ENCODE measurements at places on chromosomes 13 and 19.
A peak's percentile ranks its signal among the peaks of the same experiment; 100 is the strongest.

DNA sequence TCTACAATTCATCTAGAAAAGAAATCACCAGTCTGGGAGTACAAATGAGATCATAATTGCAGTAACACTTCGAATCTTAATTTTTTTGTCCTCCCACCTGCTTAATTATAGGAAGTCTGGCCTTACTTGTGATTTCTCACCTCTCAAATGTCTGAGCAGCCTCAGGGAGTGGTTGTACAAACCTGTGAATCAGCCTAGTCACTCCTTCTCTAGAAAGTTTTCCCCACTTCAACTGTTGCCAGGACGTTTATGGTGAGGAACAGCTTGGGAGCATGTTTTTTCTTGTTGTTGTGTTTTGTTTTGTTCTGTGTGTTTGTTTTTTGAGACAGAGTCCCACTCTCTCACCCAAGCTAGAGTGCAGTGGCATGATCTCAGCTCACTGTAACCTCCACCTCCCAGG, 50.3 kb upstream of the CLDN10 start:
- no peak for DNase-seq

DNA sequence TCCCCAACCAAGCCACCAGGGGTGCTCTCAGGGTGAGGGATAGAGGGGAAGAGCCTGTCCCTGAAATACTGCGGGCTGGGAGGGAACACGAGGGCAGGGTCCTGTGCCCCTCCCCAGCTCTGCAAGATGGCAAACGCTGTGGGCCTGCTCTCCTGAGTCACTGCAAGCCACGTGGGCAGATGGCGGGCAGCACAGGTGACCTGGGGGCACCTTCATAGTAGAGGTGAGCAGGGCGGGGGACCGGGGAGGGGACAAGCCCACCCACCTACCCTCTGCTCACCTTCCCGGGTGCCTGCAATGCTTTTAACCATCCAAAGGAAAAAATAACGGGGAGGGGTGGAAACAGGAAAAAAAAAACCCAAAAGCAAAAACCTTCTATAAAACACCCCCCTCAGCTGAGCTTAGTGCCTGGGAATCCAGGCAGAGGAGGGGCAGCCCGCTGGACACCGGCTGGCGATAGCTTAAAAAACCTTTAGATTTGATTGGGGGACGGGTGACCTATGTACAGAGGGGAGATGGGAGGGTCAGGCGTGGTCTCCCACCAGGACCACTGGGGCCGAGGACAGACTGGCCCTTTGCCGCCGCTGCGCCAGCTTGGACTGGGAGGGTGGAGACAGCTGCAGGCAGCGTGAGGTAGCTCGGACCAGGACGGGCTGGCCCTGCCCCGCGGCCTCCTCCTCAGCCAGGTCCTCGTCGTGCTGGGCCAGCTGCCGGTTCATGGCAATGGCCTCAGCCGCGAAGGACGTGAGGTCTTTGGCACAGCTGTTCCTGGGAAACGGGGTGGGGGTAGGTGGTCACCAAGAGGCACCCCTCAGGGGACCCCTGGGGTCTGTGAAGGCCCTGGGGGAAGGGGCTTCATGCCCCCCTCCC, 11.7 kb downstream of the MKNK2 start:
- no peak for DNase-seq

GRCh38 chr19:13995878-13996765, 10.0 kb downstream of the RFX1 start:
- no peak for DNase-seq

DNA sequence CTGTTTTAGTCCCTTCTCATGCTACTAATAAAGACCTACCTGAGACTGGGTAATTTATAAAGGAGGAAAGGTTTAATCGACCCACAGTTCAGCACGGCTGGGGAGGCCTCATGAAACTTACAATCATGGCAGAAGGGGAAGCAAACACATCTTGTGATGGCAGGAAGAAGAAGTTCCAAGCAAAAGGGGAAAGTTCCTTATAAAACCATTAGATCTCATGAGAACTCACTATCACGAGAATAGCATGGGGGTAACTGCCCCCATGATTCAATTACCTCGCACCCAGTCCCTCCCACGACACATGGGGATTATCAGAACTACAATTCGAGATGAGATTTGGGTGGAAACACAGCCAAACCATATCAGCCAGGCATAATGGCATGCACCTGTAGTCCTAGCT, 13.0 kb upstream of the STRN4 start:
- DNase-seq, result no peak

GRCh38 chr19:31427857-31428256, 78.6 kb upstream of the TSHZ3 start:
- no peak for DNase-seq

DNA sequence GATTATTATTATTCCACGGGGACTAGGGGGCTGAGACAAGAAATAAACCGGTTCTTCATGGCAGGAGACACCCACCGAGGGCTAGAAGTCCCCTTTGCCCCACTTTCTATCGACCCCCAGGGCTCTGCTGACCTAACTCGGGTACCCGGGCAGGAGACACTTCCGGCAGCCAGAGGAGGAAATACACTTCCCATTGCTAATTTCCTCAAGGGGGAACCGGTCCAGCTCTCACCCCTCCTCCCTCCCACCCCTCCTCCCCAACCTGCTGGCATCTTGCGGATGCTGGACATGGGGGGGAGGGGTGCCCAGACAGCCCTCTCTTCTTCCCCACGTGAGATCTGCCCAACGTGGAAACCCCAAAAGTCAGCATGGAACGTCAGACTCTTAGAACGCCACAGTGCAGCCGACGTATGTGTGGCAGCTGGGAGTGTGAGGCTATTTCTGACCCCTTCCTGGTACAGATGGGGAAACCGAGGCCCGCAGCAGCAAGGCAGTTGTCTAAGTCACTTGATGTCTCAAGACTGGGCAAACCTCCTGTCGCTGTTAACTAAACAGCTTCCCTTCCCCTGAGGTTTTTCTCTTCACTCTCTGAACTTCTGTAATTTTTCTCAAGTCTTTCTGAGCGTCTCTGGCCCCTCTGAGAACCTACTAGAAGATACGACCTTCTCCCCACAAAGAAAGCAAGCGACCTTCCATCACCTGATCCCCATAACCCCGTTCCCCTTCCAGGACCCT, 3.6 kb downstream of the GPR4 start:
- peak; percentile 56 for DNase-seq

GRCh38 chr13:76903544-76904162, 17.4 kb upstream of the KCTD12 start:
- DNase-seq, result peak; percentile 82

- no peak for DNase-seq
Measured at GRCh38 chr19:12715929-12716328, 7.8 kb downstream of the TNPO2 start.

DNA sequence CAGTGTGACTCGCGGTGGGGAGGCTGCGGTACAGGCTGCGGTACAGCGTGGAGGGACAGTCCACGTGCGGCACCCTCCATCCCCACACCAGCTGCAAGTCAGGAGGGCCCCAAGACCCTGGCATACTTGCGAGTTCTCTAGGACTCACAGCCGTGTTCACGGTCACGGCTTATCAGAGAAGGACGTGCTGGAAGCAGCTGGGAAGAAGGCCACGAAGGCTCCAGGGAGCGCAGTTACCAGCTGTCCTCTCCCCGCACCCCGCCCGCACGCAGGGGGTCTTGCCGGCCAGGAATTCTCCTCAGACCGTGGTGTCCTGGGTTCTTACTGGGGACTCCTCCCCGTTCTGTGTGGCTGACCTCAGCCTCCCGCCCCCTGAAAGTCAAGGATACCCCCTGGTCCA, 6.2 kb downstream of the ZNF444 start:
- no peak for DNase-seq

- no peak for DNase-seq
Measured at GRCh38 chr19:42487798-42488178, 40.5 kb downstream of the CEACAM1 start.

- no peak for DNase-seq
Measured at GRCh38 chr13:86900906-86901305, 770.3 kb upstream of the SLITRK5 start.

- DNase-seq, result peak; percentile 47
Measured at GRCh38 chr19:33290956-33291622, 11.2 kb downstream of the CEBPA start.

- no peak for DNase-seq
Measured at GRCh38 chr13:55963934-55964333, 1176.8 kb upstream of the PRR20A start.

DNA sequence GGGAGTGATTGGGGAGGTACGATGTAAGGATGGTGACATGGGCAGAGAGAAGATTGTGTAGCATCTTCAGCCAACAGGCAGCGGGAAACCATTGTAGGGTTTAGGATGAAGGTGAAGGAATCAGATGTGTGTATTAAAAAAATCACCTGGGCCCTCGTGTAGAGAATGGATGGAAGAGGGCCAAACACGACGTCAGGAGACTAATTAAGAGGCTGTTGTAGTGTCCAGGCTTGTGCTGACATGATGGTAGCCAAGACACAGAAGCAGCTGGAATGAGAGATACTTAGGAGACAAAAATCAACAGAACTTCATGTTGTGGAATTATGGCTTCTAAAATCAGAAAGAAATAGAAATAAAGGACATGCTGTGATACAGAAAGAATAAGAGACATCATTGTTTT, 41.2 kb upstream of the ARGLU1 start:
- DNase-seq, result no peak

DNA sequence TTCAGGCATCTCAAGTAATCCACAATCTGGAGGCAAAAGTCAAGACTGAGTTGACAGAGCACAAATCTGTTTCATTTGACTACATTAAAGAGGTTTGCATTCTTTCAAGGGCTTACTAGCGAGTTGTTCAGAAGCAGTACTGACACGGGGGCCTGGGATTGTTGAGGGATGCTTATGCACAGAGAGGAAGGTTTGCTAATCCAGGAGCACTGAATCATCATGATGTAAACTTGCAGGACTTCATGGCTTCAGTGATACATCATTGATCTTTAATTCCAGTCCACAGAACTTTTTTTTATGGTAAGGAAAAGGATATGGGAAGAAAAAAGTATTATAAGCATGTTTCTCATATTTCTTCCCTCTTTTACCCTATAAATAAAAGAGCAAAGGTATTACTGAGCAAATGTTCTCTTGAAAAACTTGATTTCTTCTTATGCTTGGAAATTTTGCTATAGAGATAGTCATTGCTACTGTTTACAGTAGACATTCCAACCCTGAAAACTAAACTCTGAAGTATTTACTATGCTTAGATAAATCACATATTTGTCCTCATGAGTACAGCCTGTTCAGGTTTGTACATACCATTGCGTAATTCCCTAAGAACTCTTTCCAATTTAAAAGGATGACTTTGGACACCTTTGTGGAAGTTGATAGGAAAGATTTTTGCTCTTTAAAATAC, 65.8 kb upstream of the KPNA3 start:
- peak; percentile 99 for DNase-seq

GRCh38 chr13:91346062-91346461, 1.4 kb upstream of the MIR17HG start:
- no peak for DNase-seq

- DNase-seq, result no peak
Measured at GRCh38 chr13:102567857-102568256, 28.9 kb upstream of the TPP2 start.

GRCh38 chr19:31334849-31335624, 14.2 kb downstream of the TSHZ3 start:
- peak; percentile 58 for DNase-seq

DNA sequence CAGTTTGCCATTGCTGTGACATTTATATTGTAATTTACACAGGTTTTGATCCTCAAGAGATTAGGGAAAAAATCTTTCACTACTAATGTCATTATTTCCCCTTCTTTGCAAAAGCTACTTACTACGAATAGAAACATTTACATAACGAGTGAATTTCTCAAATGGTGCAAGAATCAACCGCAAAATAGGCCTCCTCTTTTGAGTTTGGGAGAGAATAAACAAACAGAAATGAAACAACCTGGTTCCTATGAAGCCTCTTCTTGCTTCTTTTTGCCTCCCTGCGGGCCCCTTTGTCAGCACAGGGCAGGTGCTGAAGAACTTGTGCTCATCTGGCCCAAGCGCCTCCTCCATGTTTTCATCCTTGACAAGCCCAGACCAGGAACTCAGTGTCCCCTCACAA, 10.1 kb upstream of the GJA3 start:
- no peak for DNase-seq

DNA sequence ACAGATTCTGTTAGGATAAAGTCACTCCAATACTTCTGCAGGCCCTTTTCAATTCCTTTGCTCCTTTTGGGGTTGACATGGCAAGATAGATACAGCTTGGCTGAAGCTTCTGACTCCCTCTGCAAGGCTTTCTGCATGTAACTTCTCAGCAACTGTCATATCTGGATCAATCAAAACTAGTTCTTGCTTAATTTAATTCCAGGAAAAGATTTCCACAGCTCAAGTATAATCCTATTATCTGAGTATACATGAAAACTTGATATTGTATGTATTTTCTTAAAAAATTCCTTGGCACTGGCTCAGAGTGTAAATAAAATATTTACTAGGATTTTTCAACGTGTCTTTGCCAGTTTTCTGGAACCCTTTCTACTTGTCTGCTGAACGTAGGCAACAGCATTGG, 109.6 kb downstream of the STARD13 start:
- no peak for DNase-seq

- DNase-seq, result no peak
Measured at GRCh38 chr19:35695895-35696422, 8.4 kb upstream of the ZBTB32 start.

DNA sequence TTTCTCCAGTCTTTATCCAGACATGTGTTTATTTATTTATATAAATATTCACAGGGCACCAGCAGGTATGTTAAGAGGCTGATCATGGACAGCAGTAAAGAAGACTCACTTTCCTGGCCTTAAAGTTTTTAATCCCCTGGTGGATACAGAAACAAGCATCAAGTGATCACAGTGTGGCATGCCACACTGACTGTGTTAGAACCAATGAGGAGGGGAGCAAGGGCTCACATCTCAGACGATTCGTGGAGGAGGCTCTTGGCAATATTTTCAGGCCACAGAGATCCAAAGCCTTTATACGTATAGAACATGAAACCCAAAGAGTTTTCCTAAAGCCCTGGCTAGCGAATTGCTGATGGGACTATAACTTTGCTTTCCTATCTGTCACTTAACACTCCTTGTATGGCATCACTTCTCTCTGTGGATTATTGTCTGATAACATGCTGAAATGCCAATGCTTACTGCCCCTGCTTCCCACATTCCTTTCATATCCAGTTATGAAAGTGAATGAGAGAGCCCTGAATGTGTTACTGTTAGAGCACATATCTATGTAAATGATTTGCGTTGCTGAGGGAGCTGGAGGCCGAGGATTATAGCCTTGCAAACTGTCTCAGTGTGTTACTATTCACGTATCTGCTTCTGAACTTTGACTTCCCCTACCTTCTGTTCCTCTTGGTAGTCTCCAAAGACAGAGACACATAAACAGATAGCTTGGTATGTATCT, 37.6 kb downstream of the POLR1D start:
- no peak for DNase-seq

Data from ELR (cell line).